ENCODE measurements at places on chromosomes 2 and 18.
A peak's percentile ranks its signal among the peaks of the same experiment; 100 is the strongest.

DNA sequence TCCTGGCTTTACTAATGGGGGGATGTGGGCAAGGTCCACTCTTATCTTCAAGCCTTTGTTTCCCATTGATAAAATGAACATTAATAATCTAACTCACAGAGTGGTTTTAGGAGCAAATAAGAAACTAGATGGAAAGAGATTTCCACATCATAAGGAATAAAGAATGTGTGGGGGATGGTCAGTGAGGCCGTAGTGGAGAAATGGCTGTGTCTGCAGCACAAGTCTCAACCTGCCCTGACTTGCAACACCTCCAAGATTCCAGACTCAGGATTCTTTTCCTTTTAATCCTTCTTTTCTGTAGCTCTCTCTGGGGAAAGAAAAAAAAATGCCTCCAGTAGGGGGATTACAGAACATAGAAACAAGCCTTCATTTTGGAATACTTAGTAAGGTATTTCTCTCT is 124.2 kb upstream of the MEX3C start:
- no peak for DNase-seq

DNA sequence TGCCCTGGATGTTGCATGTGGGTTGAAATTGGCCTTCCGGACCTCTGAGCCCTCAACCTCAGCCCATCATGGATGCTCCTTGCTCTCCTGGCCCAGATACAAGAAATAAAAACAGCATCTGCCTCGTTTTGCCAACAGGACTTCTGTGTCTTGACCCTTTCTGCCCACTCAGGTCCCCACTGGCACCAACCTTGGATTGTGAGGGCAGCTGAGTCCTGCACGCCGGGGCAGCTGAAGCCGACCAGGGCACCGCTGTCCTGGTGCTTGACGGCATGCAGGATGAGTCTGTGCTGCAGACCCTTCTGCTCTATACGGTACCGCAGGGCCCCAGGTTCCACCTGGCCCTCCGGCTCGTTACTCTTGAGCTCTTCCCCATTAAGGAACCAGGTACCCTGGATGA is 4.7 kb downstream of the OBSL1 start:
- DNase-seq = no peak

- peak; percentile 6 for DNase-seq
These were observed 321.4 kb upstream of the MMADHC start for GRCh38 chr2:149908726-149909683.

DNA sequence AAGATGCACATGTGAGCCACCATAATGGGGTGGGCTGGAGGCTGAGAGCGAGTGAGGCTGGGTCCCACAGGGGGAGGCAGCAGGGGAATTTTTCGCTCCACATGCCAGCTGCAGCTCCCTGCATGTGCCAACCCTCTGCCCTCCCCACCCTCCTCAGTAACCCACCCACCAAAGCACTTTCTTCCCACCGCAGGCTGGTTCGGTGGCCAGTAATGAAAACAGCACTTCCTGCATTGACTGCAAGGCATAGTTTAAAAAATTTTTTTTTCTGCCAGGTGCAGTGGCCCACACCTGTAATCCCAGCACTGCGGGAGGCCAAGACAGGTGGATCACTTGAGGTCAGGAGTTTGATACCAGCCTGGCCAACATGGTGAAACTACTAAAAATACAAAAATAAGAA is 147.5 kb upstream of the TTC39C start:
- no peak for DNase-seq

DNA sequence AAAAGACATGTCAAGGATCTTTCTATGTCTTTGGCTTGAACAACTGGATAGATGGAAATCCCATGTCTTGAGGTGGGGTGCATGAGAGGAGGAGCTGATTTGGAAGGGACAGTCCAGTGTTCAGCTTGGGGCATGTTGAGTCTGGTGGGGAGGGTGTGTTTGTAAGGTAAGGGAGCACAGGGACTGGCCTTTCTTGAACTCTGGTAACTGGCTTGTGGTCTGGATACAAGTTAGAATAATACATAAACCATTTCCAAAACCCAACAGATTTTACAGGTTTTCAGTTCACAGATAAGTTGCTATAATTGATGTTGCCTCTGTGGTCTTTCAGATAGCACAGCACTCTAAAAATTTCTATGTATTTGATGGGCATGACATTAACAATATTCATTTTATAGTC is 24.2 kb downstream of the RHBDD1 start:
- DNase-seq = no peak

- no peak for DNase-seq
These were observed 34.3 kb downstream of the MAL start for GRCh38 chr2:95059656-95060370.

GRCh38 chr2:4098137-4098536 is 394.8 kb downstream of the DCDC2C start:
- DNase-seq = no peak

GRCh38 chr18:13549880-13550232 is 176.5 kb downstream of the FAM210A start:
- no peak for DNase-seq

DNA sequence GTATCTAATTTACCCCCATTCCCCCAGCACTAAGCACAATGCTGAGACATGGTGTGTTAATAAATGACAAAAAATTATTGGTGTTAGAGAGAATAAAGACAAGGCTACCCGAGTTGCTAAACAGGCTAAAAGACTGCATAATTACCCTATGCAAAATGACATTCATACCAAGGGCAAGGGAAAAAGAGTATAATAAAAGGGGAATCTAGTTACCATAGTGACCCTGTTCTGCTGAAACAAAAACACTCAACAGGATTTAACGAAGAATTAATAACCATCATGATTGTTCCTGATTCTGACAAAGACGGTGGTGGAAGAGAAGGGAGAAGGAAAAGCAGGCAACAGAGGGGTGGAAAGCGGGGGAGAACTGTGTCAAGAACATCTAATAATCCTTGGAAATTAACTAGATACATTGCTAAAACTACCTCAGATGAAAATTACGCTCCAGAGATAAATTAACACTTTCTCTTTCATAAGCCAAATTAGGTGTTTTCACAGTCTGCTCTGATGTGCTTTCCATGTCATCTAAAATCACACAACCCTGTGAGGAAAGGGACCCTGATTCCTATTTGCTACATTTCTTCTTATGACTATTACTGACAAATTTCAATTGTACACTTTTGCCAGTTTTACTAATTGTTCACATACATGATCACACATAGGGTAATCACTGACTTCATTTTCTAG is 25.5 kb downstream of the TTR start:
- no peak for DNase-seq

GRCh38 chr2:213476641-213477040 is 192.4 kb downstream of the SPAG16 start:
- no peak for DNase-seq

DNA sequence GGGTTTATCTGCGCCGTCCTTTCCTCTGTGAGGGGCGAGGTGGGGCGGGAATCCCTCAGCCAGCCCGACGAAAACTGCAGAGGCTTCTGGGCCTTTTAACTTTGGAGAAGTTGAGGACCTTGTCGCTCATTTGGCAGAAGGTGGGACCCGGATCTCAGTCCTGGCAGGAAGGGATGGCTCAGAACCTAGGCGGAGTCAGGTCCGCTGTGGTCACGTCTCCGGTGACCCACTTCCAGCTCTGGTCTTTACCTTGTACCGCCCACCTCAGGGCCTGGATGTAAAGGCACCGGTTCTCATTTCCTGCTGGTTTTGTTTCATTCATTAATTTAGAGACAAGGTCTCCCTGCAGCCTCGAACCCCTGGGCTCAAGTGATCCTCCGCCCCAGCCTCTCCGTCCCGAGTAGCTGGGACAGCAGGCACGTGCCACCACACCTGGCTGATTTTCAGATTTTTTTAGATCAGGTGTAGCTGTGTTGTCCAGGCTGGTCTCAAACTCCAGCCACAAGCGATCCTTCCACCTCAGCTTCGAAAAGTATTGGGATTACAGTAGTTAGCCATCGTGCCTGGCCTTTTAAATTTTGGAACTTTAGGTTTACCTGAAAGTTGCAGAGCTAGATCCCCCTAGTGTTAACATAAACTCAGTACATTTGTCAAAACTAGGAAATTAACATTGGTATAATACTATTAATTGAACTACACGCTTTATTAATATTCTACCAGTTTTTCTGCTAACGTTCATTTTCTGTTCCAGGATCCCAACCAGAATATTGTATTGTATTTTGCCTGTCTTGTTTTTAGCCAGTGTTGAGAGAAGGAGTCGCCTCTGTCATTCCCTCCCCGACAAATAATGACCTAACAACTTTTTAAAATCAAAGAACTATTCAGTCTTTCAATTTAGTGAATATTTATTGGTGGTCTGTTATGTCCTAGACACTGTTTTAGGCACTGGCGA is 852 bp downstream of the POLI start:
- DNase-seq = peak; percentile 38

DNA sequence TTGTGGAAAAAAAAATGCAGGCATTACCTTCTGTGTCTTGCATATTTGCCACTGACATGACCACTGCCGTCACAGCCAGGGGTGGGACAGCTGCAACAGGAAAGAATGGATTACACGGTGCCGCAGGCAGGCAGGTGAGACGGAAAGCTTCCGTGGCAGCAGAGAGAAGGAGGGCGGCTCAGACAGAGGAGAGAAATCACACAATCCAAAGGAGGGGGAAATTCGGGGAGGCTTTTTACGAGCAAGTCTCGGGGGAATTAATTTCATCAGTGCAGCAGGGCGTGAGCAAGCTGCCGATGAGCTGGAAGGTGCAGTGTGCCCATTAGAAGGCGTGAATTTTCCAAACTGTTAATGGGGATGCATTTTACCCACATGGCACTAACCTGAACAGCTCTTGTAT is 234.8 kb upstream of the PXDN start:
- DNase-seq = no peak

GRCh38 chr2:66477135-66477842 is 42.4 kb downstream of the MEIS1 start:
- DNase-seq = no peak

GRCh38 chr2:108271691-108272253 is 16.9 kb upstream of the SULT1C2 start:
- no peak for DNase-seq

DNA sequence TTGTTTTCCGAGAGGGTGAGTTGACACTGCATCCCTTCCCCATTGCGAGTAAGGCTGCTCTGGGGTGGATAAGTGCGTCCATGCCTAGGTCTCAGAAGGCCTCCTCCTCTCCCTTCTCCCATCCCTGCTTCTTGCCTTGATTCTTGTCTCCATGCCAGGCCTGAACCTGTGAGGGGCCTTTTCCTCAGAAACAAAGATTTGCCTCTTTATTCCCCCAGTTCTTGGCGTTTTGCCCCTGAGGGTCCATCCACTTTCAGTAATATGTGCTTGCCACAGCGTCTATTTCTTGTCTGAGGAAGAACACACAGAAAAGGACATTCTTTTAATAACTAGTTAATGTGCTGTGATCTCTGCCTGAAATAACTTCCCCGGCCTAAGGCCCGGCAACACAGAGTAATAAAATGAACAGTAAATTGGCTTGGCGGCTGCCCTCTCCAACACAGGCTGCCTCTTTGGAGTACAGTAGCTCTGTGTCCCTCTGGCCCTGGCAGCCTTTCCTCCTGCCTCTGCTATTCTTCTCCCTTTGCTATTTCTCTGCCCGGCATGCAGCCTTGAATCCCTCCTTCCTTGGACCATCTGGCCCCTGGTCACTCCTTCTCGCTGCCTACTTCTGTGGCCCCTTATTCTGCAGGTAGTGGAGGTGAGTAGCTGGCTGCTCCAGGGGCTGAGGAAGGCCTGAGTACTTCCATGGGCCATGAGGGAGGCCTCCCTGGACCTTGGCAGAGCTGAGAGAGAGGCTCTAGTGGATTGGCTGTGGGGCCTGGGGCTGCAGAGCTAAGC is 4.4 kb downstream of the EHD3 start:
- no peak for DNase-seq

DNA sequence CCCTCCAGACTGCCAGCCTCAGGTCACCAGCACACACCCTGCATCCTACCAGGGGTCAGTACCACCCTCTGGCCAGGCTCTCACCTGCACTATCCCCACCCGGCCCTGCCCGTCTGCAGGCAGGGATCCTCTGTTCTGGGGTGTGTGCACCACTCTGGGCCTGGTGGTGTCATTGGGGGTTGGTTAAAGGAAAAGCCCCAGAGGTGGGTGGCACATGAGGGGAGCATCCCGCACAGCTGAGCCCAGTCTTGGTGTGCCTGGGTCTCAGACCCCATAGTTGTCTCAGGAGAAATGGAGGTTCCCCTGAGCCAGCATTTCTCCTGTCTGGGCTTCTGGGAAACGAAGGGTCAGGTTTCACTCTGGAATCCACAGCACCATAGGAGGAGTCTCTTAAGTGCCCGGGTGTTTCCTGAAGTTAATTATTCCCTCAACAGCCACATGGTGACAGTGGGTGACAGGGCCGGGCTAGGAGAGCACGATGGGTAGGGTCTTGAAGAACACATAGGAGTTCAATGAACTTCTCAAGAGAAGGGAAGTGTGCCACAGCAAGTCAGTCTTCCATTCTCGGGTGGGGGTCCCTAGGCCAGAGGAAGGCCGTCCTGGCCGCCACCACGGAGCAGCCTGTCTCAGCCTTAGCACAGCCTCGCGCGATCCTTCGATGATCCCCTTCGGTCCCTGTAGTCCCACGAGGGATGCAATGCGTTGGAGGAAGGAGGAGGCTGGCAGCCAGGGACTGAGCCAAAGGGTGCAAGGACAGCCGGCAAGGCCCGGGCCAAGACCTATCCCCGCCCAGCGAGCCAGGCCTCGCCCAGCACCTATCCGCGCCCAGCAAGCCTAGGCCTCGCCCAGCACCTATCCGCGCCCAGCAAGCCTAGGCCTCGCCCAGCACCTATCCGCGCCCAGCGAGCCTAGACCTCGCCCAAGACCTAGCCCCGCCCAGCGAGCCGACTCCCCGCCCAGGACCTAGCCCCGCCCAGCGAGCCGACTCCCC is 1.1 kb upstream of the FARP2 start:
- peak; percentile 82 for DNase-seq

Data from hematopoietic multipotent progenitor cell treated with erythropoietin and hydrocortisone succinate and interleukin-3 and kit ligand, for 15 days (in vitro differentiated cells).